Ovary (tissue), 10 donors: ENCODE measurements at places on chromosomes 7 and 10.

DNA sequence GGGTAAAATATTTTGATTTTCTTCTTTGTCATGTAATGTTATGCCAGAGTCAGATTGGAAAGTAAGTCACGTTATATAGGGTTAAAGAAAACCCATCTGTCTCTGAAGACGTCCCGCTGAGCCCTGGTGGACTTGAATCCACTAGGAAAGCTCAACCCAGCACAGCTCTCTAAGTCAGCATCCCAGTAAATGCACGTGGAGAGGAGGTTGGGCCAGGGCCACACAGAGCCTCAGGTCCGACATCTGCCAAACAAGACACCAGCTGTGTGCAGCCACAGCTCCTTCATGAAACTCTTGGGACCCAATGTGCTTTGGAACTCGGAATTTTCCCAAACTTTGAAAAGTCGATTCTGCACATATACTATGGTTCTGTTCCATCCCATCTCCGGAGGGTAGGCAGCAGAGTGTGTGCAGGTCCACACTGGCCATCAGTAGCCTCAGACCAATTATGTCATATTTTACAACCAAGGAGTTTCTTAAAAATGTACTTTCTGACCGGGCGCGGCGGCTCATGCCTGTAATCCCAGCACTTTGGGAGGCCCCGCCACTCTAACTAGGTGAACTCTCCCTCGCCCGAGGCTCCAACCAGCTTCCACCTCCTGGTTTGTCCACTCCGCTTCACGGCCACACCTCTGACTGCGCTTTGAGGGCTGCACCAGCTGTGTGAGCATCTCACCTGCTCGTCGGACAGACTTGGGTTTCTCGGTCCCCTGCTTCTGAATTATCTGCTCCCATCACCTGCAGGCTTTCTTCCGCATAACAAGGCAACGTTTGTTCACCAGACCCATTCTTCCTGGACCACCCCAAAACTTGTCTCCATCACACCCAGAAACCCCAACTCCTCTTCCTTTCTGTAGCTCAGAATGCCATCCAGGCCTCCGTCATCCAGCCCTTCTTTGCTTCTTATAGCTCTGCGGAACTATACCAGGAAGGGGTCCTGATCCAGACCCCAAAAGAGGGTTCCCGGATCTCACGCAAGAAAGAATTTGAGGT, 29.7 kb upstream of the DNAJB6 start:
- no peak for DNase-seq

DNA sequence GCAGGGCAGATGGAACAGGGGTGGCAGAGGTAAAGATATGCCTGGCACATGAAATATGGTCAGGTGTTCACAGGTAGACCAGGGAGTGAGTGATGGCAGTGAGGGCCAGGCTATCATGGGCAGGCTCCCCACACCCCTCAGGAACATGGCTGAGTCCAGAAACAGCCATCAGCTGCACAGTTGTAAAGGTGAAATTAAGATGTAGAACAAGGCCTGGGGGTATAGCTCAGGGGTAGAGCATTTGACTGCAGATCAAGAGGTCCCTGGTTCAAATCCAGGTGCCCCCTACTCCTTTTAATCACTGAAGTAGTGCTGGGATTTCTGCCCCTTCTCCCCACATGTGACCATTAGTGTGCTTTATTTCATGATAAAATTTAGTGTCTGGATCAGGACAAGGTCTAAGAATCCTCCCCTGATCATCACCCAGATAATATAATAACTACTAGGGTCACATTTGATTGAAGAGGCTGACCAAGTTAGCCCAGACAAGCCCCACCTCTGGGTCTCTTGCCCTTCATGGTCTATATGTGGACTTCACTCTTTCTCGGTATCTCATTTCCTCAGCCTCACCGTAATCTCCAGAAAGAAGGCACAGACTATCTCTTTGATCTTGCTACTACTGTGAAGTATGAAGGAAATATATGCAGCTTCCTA, 69.0 kb downstream of the ZNF783 start:
- no peak for DNase-seq

DNA sequence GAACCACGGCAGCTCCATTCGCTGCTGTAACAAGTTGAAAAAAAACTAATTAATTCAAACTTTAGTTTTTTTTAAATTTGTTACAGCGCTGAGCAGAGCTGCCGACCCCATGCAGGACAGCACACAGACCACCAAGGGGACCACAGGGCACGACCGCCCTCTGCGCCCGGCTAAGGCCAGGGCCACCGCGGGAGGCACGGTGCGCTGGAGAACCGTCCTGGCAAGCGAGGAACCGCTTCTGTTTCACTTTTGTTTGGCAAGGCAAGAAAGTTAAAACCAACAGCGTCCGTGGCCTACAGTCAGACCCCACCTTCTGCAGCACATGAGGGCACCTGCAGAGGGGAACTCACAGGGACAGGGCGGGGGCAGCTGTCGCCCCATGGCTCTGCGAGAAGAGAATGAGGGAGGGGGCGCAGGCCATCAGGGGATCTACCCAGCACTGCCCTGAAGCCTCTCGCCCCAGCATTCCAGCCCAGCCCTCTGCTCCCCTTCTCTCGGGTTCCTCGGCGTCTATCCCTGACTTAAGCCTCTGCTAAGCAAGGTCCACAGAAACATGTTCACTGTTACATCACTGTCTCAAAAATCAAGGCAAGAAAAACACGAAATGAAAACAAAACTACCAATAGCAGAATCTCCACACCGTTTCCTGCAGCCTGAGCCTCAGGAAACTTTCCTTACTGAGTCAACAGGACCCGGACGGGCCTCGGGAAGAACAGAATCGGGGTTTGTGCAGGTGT, 204.4 kb downstream of the DIP2C start:
- no peak for DNase-seq

- DNase-seq: peak; percentile 34
Measured at GRCh38 chr7:97179454-97180104, 62.1 kb downstream of the SDHAF3 start.

- no peak for DNase-seq
Measured at GRCh38 chr10:69346776-69347175, 68.5 kb downstream of the HK1 start.

GRCh38 chr10:78579995-78580394, 488.8 kb upstream of the ZMIZ1 start:
- DNase-seq: peak; percentile 78

GRCh38 chr10:12606461-12606860, 257.1 kb downstream of the CAMK1D start:
- no peak for DNase-seq

GRCh38 chr7:130365511-130366441, 14.5 kb upstream of the CPA1 start:
- DNase-seq: peak; percentile 92

GRCh38 chr10:74097776-74098175, 52.9 kb downstream of the AP3M1 start:
- DNase-seq: no peak

DNA sequence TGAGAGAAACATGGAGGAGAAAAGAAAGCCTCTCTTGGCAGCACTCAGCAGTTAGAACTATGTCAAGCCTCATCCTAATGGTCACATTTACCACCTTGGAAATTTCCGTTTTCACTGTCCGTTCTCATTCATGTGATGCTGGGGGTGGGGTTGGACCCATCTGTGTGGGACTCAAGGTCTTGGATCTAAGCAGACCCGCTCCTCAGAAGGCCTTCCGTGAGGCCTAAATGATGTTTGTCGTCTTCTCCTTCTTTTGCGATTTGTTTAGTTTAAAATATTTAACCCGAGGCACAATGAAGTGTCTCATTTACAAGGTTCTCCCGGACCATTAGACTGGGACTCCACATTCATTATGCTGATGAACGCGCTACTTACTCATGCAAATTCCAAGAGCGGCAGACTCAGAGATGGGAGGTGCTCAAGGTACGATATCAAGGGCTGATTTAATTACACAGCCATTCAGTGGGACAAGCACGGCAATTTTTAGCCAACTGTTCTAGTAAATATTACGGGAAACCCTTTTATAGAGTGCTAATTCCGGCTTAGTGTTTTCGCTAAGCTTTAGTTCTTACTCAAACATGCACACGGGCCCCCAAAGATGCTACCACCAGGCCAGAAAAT, 109.1 kb upstream of the EFCAB10 start:
- DNase-seq: no peak

- no peak for DNase-seq
Measured at GRCh38 chr10:133555521-133555920, 9.9 kb downstream of the SYCE1 start.

GRCh38 chr7:123367484-123368122, 166.8 kb downstream of the IQUB start:
- no peak for DNase-seq

- no peak for DNase-seq
Measured at GRCh38 chr7:91850455-91850854, 30.0 kb downstream of the MTERF1 start.

GRCh38 chr10:78309536-78310237, 276.0 kb downstream of the RPS24 start:
- DNase-seq: no peak

GRCh38 chr7:88183051-88183450, 36.8 kb downstream of the SRI start:
- no peak for DNase-seq

DNA sequence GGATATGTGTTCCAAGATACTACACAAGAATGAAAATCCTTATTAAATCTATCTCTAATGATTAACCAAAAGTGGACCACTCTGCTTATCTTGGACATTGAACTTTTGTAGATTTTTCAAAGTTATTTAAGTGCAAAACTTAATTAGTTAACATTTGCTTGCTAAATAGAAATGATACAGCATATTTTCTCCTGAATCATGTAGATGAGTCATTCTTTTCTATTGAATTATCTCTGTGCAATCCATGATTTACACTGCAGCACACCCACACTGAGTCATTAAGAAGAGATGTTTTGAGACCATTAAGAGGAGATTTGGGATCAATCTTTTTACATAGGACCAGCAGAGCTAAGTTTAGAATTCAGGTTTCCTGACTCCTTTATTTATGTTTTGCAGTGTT, 6.6 kb upstream of the ABCC2 start:
- no peak for DNase-seq

GRCh38 chr10:108169846-108170245, 1005.3 kb upstream of the SORCS1 start:
- no peak for DNase-seq

DNA sequence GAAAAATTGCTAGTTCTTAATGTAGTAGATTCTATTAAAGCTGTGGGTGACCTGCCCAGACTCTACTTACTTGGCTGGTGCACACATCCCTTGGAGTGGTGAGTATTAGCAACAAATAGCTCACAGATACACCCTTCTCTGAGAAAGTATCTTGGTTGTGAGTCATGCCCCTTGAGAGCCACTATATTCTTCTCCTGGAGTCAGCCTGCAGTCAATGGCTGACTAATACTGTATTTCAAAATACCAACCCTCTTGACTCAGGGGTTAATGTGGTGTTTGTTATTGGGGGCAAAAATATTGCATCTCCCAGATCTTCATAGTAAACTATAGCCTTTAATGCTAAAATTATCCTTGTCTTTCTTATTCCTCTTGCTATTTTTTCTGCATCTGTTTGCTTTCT, 354.9 kb downstream of the BMPER start:
- DNase-seq: no peak

DNA sequence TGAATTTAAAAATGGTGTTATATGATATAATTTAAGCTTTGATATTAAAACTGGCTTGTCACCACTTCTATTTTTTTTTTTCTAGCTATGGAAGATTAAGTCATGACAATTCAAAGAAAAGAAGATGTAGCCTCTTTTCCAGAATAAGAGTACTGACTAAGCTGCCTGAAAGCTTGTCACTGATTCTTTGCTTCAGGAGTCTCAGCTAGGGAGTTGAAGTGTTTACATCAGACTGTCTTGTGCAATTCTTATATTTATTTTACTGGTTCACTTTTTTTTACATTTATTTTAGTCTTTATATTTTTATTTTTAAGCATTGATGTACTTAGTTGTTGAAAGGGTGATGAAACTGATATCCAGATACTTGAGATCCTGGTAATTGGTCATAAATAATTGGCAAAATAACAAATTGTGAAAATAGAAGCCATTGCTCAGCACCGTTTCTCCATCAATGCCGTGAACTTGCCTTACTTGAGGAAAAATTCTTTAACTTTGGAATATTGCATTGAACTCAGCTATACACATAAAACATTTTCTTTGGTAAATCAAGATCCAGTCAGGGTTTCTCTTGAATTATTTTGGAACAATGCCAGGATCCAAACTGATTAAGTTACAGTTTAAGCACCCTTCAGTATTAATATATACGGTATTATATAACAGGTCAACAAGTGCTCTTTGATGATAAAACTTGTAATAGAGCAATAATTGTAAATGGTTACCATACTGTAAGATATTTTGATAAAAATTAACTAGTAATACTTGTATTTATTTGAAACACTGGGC, 156.4 kb downstream of the PHTF2 start:
- DNase-seq: no peak

GRCh38 chr10:110717781-110718589, 73.8 kb downstream of the RBM20 start:
- DNase-seq: no peak

GRCh38 chr7:137282043-137282442, 61.5 kb downstream of the PTN start:
- DNase-seq: no peak

DNA sequence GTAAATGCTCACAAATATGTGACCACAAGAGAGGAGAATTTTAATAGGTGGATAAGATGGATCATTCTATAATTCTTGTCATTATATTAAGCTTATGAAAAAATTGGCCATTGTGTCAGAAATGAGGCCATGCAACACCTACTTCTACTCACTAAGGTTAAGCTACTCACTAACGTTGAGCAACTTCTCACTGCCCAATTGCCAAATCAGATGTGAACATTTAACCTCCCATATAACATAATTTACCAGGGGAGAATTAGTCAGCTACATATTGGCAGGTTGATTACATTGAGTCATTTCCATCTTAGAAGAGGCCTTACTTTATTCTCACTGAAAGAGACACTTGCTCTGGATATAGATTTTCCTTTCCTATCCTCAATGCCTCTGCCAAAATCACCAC, 211.2 kb upstream of the DGKB start:
- no peak for DNase-seq

DNA sequence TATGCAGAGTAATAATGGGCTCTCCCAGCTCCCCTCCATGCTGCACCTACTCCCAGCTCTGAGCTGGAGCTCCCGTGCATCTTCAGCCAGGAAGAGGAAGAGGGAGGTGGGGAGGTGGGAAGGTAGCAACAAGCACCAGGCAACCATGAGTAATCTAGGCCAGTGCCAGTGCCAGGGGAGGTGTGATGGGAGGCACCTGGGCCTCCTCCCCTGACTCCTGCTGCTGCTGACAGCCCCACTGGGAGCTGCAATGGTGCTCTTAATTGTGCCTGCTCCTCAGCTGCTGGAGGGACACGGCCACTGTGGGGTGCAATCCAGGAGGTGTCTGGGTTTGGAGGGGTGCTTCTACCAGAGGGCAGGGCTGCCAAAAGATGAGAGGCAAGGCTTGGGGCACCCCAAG, 243.0 kb downstream of the PLXNA4 start:
- DNase-seq: no peak

- DNase-seq: no peak
Measured at GRCh38 chr10:3485057-3485686, 299.8 kb downstream of the KLF6 start.

GRCh38 chr10:69473304-69473990, 22.2 kb downstream of the TSPAN15 start:
- DNase-seq: no peak

DNA sequence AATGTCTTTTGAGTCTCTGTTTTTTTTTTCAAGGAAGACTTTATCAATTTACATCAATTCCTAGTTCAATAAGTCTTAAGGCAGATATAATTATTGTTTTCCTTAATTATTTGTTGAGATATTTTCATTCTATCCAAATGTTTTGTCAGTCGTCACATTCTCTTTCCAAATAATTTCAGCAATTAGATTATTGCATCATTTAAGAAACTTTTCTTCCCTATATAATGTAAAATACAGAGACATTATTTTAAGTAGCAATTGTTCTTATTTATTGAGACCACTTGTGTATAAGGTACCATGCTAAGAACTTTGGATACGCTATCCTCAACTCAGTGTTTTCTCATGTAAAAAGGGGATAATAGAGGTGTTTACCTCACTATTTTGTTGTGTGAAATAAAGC, 38.1 kb upstream of the GNAT3 start:
- DNase-seq: no peak
